ENCODE measurements at places on chromosomes 7 and 10.

- DNase-seq = peak; percentile 18
Observed at GRCh38 chr10:15540727-15541126, 169.6 kb upstream of the FAM171A1 start.

GRCh38 chr10:88986549-88987242, 3.9 kb upstream of the FAS start:
- DNase-seq = peak; percentile 55

- DNase-seq = no peak
Observed at GRCh38 chr10:36066102-36066501, 424.0 kb upstream of the FZD8 start.

DNA sequence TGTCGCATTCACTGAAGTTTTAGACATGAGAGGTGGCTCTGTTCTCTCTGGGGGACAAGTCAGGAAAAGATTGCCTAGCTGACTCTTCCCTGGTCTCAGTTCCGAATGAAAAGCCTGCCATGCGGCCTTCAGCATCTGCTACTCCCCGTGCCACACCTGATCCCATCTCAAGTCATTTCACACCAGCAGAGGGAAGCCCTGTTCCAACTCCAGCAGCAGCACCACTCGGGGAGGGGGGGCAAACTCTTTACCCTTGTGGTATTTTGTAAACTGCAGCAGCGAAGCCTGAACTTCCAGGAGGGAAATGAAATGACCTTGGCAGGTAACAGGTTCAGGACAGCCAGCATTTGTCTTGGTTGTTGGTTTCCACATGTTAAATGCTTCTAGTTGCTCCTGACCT, 13.8 kb downstream of the LRRC4 start:
- no peak for DNase-seq

GRCh38 chr7:102289057-102289456, 2.4 kb downstream of the SH2B2 start:
- no peak for DNase-seq

GRCh38 chr10:8511026-8511425, 456.5 kb downstream of the GATA3 start:
- DNase-seq = no peak

DNA sequence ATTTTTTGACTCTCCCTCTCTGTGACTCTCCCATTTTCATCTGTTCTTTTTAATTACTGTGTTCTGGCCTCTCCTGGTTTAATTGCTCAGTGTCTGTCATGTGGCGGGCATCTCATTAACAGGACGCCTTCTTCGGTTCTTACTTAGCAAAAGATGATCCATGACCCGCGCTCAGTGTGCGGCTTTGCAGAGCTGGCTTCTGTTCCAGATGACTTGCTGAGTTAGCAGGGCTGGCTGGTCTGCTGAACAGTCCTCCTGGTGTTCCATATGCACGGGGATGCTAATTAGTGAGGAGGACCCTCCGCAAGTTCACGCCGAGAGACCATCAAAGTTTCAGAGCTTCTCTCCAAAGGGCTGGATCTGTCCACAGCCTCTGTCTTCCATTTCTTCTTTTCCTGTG, 258.6 kb upstream of the MKI67 start:
- peak; percentile 57 for DNase-seq

- no peak for DNase-seq
Observed at GRCh38 chr10:22369434-22370072, 24.3 kb downstream of the SPAG6 start.

GRCh38 chr10:103554488-103555324, 61.2 kb downstream of the NEURL1 start:
- peak; percentile 89 for DNase-seq

GRCh38 chr7:110685899-110686298, 405.0 kb upstream of the LRRN3 start:
- DNase-seq = no peak

- peak; percentile 73 for DNase-seq
Observed at GRCh38 chr10:102628451-102628911, 15.8 kb upstream of the TRIM8 start.

DNA sequence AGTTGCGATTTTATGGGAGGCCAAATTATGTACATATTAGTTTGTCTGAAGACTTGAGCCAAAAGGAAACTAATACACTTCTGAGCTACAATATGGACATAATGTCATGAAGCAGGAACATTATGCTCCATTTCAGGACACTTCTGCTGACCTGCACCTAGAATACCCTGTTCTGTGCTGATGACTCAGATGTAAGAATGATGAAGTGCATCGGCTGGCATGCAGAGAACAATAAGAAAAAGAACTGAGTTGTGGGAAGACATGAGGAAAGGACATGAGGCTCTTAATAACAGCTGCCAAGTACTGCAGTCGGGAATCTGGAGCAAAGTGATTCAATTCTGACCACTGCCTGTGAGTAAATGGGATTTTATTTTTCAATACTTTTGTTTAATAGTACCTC, 192.9 kb upstream of the VSTM2A start:
- DNase-seq = no peak

DNA sequence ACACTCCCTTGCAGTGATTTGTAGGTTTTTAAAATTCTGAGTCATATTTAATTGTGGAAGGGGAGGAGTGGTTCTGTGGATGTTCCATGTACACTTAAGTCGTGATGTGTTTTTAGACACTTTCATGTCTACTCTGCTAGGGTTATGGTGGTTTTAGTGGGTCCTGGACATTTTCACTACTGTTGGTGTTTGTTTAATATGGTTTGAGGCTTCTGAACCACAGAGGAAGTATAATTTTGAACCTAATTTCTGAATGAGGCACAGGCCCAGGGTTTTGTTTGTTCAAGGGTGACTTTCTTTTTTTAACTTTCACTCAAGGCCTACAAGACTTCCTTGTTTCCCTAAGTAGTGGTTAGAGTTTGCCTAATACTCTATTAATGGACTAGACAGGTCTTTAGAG, 13.3 kb downstream of the SLC26A5 start:
- DNase-seq = no peak

DNA sequence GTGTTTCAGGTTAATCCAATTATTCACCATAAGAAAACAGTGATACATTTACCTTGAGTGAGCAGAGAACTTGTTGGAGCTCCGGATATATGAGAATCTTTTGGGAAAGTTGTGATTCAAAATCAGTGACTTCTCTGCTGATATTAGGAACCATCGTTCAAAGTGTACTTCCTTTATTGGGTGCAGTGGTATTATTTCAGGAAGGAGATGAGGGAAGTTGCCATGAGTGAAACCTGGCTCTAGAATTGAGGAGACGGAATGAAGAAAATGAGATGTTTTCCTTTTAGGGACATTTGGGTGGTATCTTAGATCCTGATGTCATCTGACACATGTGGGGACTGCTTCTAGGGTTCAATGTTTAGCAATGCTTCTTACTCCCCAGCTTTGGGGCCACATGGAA, 343.9 kb downstream of the ABCA13 start:
- no peak for DNase-seq

DNA sequence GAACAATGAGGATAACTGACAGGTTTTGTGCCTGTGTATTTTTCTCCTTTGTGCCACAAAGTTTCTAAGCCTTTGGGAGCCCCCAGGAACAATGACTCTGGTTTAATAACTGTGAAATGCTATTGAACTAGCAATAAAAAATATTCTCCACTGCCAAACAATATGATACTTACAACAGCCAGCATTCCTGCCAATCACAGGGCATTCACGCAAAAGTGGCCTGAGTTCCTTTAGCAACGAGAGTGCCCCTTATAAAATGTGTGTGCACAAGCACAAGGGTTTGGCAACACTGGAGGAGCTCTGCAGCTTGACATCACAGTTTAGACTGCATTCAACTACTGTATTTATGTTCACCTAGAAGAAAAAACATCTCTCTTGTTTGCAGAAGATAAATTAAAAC, 412.9 kb upstream of the NFE2L3 start:
- DNase-seq = no peak

GRCh38 chr10:117342641-117343040, 32.6 kb downstream of the PDZD8 start:
- no peak for DNase-seq

DNA sequence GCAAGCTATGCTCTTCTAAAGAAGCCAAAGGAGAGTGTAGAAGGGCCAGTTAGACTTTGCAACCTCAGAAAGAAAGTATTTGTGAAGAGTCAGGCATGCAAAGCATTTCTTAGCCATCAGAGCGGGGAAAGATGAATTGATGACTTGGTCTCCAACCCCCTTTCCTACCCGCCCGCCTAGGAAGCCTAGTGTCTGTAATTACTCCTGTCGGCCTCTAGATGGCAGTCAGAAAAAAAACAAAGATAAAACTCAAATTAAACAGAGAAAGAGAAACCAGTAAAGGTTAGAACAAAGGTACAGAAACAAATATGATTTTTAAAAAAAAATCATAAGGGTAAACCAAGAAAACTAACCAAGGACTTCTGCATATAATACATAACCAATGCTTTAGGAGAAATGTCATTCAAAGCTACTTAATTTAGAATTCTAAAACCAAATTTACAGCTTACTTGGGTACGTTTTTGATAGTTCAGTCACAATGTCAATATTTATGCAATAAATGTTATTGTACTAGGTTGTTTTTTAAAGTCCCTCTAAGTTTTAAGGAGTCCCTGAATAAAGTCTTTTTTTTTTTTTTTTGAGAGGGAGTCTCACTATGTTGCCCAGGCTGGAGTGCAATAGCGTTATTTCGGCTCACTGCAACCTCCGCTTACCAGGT, 97.6 kb downstream of the LYZL1 start:
- DNase-seq = peak; percentile 36

DNA sequence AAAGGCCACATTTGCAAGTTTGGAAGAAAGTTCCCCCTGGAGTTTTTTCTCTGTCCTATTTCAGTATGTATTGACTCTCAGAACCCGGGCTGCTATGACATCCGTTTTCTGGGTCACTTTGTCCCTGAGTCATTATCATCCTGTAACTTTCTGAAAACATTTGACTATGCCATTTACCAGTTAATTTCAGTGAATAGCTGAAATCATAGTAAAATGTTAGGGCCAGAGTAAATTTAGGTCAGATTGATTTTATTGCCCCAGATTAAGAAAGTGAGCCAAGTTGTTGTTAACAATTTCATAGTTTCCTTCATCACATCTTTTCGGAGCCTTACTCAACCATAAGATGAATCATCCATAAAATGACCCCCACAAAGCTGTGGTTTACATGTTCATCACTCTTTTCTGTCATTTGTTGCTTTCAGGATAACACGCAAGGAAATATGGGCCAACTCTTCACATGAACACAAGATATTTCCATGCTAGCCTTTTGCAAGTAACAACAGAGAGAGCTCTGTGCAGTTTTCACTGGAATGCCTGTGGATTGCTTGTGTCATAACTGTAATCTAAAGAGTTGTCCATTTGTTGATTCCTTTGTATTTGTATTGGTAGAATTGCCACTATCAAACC, 3.9 kb upstream of the MACC1 start:
- no peak for DNase-seq

DNA sequence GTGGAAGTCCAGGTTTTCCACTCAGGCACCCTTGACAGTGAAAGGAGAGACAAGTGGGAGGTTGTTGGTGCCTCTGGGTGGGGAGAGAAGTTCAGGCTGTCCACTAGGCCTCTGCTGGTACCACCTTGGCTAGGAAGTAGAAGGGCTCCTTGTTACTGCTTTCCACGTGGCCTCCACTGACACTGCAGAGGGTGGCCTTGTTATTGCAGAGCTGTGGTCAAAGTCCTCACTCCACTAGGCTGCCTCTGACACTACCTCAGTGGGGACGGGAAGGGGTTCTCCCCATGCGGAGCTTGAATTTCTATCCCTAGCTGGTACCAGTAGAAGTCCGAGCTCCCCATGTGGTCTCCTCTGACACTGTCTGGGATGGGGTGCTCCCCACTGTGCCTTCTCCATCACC, 14.9 kb upstream of the STOX1 start:
- DNase-seq = no peak

GRCh38 chr10:77027576-77027975, 610.0 kb downstream of the KCNMA1 start:
- no peak for DNase-seq

DNA sequence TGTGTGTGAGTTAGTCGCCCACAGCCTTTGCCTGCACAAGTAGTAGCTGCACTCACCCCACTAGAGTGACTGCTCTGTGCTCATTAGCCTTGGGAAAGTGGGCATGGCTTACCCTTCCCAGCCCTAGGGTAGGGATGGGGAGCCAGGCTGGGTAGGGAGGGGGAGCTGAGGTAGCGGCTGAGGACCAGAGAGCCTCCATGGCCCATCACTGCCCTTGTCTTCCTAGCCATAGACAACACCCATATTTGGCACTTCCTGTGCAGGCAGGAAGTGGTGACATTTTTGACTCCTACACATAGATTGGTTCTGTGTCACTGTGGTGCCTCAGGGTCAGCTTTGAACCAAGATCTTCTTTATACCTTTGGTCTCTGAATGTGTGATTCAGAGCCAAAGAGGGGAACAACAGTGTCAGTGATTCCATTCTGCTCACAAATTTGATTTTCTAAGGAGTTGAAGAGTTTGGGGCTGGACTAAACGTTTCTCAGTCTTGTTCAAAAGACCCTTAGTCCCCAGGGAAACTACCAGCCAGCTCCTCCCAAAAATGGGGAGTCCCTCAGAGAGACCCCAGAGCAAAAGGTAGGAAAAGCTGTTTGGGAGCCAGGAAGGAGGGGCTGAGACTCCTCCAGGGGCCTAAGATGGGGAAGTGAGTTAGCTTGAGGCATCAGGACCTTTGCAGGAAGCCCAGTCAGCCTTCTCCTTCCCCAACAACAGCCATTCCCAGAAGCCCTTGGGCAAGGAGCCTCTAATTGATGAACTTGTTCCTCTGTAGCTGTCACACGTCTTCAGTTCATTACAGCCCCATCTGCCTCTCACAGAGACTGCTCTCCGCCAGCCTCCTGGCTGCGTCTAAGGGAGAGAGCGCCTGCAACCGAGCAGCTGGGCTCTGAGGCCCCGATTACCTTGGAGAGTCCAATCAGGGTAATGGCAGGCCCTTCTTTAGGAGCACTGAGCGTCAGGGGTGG, 135.0 kb downstream of the CDH23 start:
- DNase-seq = peak; percentile 70

DNA sequence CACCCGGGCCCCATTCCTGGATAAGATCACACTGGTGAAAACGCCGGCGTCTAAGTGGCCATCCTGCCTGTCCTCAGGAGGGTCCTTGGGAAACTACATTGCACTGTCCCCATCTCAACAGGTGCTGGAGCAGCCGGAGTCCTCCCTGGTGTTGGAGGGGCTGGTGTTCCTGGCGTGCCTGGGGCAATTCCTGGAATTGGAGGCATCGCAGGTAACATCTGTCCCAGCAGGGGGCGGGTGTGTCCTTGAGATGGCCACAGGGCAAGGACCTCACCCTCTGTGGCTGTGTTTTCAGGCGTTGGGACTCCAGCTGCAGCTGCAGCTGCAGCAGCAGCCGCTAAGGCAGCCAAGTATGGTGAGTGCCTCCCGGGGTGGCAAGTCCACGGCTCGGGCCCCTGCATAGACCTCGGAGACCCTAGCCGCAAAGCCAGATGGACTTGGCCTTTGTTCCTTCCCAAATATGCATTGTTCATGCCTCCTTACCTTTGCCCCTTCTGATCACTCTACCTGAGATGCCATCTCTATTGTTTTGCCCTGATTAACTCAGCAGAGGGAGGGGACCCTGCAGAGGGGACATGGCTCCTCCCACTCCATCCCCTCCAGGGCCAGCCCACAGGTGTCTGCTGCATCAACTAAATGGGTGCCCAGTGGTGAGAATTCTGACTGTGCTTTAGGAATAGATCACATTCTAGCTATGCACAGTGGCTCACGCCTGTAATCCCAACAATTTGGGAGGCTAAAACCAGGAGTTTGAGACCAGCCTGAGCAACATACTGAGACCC, 23.8 kb downstream of the ELN start:
- DNase-seq = no peak

Measured in brain (organoid and tissue), 16 donors.